ENCODE measurements at places on chromosomes 12 and 14.

GRCh38 chr12:5073054-5073453 lies 29.4 kb downstream of the KCNA5 start:
- no peak for DNase-seq

- DNase-seq: no peak
Observed at GRCh38 chr14:105351410-105351809, 36.9 kb downstream of the PACS2 start.

DNA sequence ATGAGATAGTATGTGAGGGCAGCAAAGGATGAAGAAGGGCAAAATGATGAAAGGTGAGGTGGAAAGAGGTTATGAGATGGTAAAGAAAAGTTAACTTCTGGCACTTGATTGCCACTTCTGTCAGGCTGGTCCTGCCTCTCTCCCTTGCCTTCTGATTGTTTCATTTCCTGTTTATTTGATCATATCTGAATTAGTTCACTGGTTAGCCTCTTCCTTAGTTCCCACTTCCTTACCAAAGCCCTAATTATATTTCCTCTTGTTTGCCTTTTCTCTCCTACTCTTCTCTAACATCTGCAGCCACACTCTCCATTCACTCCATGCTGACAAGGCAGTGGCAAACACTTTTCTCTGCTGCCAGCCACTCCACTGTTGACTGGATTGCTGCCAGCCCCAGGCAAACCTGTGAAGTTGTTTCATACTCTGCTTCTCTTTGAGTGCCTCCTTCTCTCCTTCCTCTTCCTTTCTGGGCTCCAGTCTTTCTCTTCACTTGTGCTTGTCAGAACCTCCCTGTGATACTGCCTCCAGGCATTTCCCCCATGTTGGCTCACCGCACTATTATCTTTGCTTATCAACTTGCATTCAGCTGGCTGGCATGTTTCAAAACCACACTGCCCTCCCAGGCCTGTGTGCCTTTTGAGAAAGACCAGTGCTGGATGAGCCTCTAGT lies 8.1 kb downstream of the PNP start:
- no peak for DNase-seq

GRCh38 chr12:32770141-32770540 lies 14.4 kb upstream of the YARS2 start:
- DNase-seq: no peak

GRCh38 chr12:102629262-102629888 lies 149.0 kb upstream of the IGF1 start:
- peak; percentile 37 for DNase-seq

DNA sequence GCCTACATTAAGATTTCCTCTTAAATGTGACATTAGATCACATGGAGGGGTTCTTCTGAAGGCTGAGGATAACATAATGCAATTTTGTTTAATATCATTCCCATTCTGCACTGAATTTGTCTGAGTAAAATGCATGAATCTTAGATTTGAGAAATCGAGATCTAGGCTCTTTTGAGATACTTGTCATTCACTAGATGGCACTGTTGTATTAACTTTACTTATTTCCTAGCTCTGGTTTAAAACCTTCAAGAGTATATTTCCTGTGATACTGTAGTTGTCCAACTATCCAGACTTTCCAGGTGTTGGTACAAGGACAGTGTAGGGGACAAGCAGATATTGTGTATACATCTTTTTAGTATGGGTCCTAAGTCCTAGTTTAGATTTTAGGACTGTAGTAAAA lies 91.7 kb upstream of the SEL1L start:
- DNase-seq: peak; percentile 26

DNA sequence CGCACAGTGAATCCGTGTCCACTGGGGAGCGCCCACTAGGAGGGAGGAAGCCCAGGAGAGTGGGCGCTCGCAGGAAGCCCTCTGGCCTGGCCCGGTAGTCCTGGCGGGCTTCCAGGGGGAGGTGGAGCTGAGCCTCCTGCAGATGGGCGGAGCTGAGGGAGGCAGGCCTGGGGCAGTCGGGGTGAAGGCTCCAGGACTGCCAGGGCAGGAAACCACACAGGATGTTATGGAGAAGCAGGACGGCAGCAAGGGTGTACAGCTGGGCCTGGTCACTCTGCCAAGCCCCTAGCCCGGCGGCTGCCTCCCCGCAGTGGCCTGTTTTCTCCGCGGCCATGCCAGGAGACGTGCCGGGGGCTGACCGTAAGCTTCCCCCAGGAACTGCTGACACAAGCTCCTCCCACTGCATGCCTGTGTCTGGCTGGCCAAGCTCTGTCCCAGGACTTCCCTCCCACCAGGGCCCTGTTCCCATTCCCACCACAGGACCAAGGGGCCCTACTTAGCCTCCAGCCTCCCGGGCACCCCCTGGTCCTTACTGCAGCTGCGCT lies 143.4 kb upstream of the C14orf180 start:
- peak; percentile 17 for DNase-seq

All from GM03348 (cell line).